ENCODE measurements at places on chromosomes 6 and 20.

DNA sequence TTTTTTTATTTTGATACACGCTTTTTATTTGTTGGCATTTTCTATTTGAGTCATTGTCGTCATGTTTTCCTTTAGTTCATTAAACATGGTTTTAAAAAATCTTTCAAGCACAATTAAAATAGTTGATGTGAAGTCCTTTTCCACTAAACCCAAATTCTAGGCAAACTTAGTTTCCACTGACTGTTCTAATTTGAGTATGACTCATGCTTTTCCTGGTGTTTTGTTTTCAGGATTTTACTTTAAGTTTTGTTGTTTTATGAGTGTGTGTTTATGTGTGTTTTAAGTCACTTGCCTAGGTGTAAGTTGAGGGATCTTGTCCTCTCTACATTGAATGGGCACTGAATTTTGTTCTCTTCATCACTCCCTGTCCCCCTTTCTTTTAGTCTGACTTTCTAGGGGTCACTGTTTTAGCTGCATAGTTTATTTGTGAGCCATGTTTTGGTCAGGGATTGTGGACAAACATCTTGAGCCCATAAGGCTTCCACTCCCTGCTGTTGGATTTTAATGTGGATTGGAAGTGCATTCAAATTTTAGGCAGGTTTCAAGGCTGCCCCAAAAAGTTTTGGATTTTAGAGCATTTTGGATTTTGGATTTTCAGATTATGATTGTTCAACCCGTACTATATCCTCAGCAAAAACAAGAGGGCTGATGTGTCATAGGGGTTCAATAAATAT, 94.8 kb downstream of the CDYL start:
- H3K27me3 ChIP-seq = no peaks in the 10 kb centered on the region
- no peaks in the 10 kb centered on the region for H3K36me3 ChIP-seq
- H3K4me3 ChIP-seq = no peak overlapping the region
- H3K4me1 ChIP-seq = no peaks in the 10 kb centered on the region
- no peak for DNase-seq

GRCh38 chr6:167951781-167952511, 45.5 kb upstream of the KIF25 start:
- H3K4me1 ChIP-seq = no peaks in the 10 kb centered on the region
- H3K27me3 ChIP-seq = no peaks in the 10 kb centered on the region
- no peak overlapping the region for H3K4me3 ChIP-seq
- no peak overlapping the region for H3K27ac ChIP-seq
- no peak for DNase-seq
- peaks cover 49% of the 10 kb centered on the region for H3K36me3 ChIP-seq

GRCh38 chr6:138987080-138987642, 892 bp downstream of the REPS1 start:
- no peak for DNase-seq
- H3K36me3 ChIP-seq = no peaks in the 10 kb centered on the region
- no peaks in the 10 kb centered on the region for H3K27me3 ChIP-seq
- H3K27ac ChIP-seq = peak overlapping the region; percentile 87

DNA sequence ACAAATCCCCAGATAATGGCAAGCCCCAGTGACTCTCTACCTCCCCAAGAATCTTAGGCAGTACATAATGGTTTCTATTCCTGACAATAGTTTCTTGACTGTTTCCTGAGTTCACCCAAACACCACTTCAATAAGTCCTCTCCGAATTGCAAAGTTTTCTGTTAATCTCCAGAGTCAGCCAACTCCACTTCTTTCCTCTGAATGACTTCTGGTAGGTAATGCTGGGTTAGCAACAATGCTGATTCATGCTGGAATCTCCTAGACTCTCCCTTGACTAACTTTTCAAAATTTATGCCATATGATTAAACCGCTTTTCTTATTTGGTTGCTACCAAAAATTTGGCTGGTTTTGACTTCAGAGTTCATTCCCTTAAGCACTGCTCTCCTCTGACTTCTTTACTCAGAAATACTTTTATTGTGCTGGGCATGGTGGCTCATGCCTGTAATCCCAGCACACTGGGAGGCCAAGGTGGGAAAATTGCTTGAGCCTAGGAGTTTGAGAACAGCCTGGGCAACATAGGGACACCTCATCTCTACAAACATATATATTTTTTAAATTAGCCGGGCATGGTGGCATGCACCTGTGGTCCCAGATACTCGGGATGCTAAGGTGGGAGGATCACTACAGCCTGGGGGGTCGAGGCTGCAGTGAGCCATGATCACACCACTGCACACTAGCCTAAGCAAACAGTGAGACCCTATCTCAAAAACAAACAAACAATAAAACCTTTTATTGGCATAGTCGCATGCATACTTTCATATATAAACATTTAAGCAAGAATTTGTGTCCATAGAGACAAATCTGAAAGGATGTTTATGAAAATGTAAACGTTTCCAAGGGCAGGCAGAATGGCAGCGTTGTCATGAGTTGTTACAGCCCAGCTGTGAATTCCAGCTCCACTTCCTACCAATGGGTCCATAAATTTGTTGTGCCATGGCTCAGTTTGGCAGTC, 249.3 kb upstream of the PLN start:
- H3K4me3 ChIP-seq = no peak overlapping the region
- H3K4me1 ChIP-seq = peaks cover 26% of the 10 kb centered on the region
- H3K27me3 ChIP-seq = no peaks in the 10 kb centered on the region
- no peak for DNase-seq
- no peak overlapping the region for H3K27ac ChIP-seq

Data from right atrium auricular region (tissue), 2 donors.